ENCODE measurements at places on chromosomes 5 and 9. TPM values are rescaled to one million over a fixed set of nuclear protein-coding genes. Genes with fewer than 3 reads are reported as not detected.

DNA sequence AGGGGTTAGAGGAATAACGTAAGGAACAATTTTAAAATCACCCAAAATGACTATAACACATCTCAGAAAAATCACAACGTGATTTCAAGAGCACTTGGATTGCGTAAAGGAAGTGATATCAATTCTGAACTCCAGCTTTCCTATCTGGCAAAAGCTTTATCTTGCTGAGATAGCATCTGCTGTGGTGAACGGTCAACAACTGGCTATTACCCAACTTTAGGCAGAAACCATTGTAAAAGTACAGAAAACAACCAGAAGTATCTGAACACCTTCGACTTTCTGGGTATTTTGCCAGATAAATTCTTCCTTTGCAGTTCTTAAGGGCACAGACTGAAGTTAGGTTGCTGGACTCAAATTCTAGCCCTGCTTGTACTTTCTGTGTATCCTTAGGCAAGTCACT lies 9.2 kb downstream of the ABLIM3 start:
- DNase-seq: no peak

GRCh38 chr5:119451561-119451960 lies 736 bp upstream of the HSD17B4 start:
- DNase-seq: no peak

GRCh38 chr9:135090547-135090946 lies 3.1 kb downstream of the OLFM1 start:
- no peak for DNase-seq

DNA sequence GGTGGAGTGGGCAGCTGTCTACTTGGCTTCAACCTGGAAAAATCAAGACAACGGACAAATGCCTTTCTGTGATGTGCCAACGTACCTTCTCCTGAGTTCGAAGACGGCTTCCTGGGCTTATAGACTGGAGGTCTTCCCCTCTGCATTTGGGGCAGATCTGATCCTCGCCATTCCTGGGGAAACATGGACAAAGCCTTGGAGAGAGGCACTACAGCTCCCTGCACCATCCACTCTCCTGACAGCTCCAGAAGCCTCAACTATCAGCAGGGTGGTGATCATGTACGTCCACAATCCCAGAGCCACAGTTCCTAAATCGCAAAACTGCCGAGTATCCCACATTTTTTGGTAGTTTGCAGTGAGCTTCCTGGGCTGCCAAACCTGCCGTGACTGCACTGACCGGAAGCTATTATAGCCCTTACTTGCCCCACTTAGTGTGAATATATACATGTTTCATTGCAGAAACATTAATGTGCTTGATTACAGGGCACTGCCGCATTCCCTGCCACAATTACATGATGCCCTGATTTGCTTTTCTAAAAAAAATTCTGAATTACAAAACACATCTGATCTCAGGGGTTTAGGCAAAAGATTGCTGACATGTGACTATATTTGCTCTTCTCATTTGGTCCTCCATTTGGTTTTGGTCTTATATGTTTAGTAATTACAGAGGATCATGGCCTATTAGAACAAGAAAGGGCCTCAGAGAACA lies 2.8 kb downstream of the TRAF1 start:
- DNase-seq: no peak

GRCh38 chr5:125402787-125403186 lies 656.3 kb upstream of the ZNF608 start:
- DNase-seq: no peak

GRCh38 chr9:78813602-78814180 lies 516.8 kb downstream of the PSAT1 start:
- DNase-seq: no peak

DNA sequence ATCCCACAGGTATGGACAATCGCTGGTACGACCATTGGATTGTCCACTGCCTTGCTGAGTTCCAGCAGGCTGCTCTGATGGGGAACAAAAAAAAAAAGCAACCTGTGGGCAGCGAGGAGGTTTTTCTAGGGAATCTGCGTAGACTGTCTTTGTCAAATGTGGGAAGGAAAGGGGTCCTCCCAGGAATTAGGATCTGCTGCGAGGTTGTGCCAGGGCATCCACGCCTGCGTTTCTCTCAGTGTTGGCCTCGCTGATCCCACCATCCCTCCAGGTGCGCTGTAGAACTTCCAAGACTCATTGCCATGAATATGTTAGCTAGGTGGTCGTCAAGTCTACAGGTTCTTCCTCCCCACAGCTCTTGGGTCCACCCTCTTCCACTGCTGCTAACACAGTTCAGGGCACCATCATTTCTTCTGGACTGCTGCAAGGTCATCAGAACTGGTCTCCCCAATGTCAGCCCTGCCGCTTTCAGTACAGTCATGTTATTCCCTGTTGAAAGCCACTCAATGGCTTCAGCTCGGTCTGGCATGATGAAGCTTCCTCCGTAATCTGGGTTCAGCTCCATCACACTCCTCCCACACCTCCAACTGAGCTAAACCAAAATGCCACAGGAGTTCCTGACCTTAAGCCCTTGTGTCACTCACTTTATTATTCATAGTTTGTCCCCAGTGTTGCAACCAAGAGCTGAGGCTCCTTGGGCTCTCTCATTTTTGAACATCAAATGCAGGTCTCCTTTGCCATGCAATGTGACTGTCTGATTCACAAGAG lies 79.5 kb upstream of the DMRT1 start:
- DNase-seq: no peak

DNA sequence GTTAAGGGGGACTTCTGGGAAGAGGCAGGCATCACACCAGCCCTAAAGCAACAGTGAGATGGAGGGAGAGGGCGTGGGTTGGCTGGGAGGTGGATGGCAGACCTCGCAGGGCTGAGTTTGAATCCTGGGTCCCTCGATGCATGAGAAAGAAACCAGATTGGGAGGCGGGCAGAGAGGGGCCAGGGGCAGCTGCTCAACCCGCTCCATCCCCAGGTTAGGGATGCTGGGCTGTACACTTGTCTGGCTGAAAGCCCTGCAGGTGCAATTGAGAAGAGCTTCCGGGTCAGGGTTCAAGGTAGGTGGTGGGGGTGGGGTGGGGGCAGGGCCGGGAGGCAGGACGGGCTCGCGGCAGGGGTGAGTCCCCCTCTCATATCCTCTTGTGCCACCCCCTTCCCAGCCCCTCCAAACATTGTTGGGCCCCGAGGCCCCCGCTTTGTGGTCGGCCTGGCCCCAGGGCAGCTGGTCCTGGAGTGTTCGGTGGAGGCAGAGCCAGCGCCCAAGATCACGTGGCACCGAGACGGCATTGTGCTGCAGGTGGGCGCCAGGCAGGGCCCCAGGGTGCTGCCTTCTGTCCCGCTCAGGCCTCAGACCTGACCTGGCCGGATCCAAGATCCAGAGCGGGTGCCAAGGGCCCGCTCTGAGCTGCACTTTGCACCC lies 49.8 kb upstream of the ASS1 start:
- DNase-seq: no peak

DNA sequence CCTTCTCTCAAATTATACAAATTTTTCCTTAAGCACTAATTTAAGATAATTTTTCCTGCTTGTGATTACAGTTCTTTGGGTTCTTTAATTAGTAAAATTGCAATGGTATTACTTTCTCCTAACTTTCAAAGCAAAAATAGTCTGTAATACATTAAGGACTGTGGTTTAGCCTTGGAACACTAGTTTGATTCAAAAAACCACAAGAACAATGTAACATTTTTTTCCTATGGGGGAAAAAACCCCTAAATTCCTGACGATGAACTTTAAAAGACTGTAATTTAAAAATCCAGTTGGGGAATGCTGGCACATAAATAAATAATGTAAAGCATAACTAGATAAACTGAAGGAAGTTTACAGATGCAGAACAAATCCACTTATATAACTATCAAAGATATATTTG lies 65.3 kb downstream of the CDC14B start:
- DNase-seq: no peak

GRCh38 chr5:85452322-85453025 lies 1067.8 kb upstream of the EDIL3 start:
- DNase-seq: no peak

DNA sequence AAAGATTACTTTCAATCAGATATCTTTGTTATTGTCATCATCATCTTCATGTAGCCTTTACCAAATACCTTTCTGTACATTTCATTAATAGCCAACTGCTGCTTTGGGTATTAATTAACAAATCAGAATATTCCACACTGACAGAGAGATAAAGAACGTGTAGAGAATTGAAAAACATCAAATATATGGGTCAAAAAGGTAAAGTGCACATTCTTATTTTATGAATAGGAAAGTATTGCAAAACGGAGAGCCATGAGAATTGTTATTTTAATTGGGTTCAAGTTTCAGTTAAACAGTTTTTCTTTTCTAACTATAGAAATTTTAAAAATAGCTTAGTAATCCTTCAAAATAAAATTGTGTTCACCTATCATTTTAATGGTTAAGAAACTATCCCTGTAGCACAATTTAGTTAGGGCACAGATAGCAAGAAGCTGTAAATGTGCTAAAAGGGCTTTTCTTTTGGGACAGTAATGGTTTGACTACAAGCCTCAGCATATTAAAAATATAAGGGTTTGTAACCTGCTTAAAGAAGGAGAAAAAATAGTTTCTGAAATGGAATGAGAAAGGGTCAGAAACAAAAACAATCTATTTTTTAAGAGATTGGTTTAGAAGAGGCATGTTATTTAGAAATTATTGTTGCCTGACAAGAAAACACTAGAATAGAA lies 62.9 kb downstream of the PDE4D start:
- no peak for DNase-seq

DNA sequence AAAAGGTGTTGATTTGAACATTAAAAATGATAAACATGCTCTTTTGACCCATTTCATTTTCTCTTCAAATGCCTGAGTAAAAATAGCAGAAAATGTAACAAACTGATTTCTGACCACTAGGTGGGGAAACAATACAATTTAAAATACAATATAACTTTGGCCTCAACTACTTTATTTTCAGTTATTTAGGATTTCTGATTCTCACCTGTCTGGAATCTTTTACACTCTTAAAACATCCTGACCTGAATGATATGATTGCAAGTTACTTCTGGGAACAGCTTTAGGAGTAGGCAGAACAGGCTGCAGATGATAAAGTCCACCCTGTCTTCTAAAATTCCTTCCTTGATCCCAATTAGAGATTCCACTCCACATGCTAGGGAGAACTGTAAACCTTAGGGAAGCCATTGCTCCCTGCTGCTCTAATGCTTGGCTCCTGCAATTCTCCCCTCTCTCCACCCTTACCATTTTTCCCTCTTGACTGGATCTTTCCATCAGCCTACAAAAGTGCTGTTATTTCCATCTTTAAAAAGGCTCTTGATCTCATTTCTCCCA lies 70.3 kb downstream of the FYB1 start:
- peak; percentile 41 for DNase-seq

KIF20A gene
- total RNA-seq: under 0.01 TPM

TMEM38B gene
- total RNA-seq: 19.6 TPM

CXCL14 gene
- 0.26 TPM for total RNA-seq

GPRIN1 gene
- 2.8 TPM for total RNA-seq

TRPM3 gene
- not detected for total RNA-seq

AFF4 gene
- total RNA-seq: 39.0 TPM

ROR2 gene
- total RNA-seq: 0.13 TPM

IPO11 gene
- total RNA-seq: 22.4 TPM
